Stimulated activated CD4-positive, alpha-beta T cell treated with anti-CD3 and anti-CD28 coated beads, Interleukin-15, amount 100 ng/mL, for 24 hours (primary cell): ENCODE measurements at places on chromosomes 2 and 18.

DNA sequence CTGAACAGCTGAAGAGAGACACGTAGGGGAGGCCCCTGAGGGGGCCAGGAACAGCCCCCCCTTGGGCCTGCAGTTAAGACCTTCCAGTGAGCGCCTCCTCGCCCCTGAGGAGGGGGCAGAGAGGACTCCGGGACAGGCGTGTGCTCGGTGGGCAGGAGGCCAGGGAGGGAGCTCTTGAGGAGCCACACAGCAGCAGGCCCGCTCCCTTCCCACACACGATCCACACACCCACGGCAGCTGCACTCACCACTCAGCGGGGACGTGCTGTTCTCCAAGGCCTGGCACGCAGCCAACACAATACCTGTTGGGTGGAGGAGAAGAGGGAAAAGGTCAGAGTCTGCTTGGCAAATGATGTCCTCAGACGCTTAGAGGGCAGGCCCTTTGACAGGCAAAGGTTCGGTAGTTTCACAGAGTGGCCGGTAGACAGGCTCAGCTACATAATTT, 39.0 kb downstream of the TGFA start:
- no peak for DNase-seq

DNA sequence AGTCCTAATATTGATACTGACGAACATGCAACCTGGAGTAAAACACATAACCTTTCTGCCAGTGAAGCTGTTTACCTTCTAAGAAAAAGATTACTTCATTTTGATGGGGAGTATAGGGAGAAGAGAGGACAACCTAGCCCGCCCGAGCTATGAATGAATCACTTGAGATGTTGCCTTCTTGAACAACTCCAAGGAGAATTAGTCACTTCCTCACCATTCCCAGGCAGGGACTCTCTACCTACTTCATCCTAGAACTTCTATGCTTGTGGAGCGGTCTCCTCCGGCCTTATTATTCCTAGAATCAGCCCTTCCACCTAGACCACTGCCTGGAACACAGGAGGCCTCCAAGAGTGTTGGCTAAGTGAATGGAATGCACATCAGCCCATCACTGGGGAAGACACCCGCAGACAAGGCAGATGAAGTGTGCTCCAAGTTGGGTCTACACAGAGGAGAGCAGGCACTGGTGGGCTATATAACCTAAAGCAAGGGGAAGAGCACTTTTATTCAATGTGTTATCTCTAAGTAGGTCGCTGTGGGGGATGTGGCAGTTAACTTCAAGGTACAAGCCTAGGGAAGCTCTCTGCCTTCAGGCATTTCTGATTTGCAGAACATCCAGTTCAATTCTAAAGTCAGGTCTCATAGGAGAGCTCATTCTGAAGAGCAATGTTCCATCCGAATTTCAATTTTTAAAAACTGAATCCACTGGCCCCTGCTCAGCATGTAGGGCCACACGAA, 57.4 kb downstream of the STK39 start:
- no peak for DNase-seq

DNA sequence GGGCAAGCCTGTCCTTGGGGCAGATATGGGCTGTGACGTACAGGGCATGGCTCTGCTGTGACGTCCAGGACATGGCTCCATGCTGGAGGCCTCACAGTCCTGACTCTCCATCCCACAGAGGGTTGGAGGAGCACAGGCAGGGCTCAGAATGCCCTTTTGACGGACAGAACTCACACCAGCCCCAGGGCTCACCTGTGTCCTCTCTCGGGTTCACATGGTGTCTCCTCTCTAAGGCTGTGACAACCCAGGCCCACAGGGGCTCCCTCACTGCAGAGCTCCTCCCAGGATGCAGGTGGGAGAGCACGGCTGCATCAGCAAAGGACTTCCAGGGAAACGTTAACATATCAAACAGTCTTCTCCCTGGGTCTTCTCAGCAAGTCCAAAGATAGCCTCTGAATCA, 133.8 kb downstream of the EIPR1 start:
- DNase-seq: no peak

DNA sequence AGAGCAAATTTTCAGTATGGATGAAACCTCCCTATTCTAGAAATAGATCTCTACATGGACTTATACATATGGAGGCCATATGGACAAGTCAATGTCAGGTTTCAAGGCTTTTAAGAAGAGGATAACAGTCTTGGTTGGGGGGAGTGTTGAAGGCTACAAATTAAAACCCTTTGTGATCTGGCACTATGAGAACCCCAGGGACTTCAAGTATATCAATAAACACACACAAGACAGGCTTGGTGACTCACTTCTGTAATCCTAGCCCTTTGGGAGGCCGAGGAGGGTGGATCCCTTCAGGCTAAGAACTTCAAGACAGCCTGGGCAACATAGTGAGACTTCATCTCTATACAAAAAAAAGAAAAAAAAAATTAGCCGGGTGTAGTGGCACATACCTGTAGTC, 127.2 kb upstream of the SP5 start:
- DNase-seq: no peak

GRCh38 chr2:47272905-47273758, 118.0 kb upstream of the STPG4 start:
- DNase-seq: no peak

GRCh38 chr2:159279700-159280099, 6.8 kb downstream of the WDSUB1 start:
- no peak for DNase-seq

GRCh38 chr2:209946539-209946938, 55.9 kb upstream of the RPE start:
- DNase-seq: no peak

DNA sequence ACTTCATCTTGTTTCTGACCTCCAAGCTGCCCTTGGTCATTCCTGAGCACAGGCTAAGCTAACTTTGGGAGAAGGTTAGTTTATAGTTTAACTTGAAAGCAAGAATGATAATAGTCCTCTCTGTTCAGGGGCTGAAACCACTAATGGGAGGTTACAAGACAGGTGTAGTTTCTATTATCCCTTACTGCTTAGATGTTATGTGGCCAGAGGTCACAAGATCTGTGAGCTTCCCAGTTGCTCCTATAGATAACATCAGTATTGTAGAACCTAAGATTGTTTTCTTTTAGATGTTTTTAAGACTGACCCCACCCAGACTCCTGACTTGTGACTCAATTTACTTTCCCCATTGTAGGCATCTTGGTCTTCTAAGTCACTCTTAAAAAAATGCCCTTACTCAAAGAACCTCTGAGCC, 94.8 kb upstream of the LPIN2 start:
- DNase-seq: no peak

DNA sequence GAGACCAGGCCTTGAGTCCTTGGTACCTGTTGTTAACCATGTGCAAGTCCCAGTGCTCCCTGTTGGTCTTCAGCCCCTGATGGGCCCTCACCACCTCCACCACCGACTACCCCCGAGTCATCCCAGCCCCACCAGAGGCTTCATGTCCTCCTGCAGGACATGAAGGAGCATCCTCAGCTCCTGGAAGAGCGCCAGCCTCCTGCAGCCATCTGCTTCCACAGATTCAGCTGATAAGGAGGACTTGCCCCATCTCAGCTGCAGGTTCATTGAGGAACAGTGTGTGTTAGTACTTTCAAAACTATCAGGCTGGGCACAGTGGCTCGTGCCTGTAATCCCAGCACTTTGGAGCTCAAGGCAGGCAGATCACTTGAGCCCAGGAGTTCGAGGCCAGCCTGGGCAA, 151.9 kb downstream of the ATP9B start:
- no peak for DNase-seq

DNA sequence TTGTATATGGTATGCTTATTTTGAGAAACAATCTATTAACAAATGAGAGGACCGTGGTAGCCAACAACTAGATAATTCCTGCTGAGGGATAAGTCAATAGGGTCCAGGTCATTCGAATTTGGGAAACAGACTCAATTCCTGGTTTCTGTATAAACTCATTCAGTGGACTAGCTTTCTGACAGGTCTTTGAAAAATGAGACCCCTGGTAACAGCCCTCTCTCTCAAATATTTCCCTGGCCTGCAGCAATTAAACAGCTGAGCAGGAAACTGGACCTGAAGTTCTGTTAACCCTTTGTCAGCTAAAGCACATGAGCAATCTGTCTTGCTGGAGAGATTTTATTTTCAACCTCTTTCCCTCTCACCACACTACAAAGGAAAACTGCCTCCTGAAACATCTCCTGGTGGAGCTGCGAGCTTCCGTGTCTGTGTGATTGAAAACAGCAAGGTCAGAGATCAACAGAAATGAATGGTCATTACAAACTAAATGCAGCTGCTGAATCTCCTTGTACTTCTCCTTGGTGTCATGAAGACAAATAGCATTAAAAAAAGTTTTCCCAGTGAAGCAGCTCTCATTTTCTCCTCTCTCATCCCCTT, 70.3 kb upstream of the CCDC85A start:
- no peak for DNase-seq

- no peak for DNase-seq
These were observed 327.6 kb downstream of the RDH14 start for GRCh38 chr2:18232731-18233438.

DNA sequence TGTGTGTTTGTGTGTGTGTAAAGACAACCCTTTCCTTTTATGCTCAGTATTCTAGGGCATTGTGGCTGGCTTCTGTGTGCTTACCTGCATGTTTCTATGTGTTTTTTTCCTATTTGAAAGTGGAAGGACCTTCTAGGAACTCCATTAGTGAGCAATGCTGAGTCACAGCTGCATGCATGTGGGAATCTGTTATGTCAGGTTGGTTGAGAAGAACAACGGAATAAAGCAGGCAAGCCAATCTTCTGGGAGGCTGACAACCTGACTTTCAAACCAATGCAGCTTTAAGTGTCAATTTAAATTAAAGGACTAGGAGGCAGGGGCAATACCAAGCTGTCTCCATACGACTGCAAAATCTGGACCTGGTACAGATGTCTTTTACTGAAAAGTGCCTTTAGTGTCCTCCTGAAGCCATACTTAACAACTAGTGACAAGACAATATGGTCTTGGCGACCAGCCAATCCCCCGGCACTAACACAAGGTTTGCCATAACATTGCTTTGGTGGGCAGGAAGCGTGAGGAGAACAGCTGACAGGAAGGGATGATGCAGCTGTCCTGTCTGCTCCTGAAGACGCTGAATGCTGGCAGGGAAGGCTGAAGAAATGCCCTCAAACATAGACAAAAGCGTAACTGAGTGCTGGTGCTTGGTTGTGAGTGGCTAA, 514.7 kb upstream of the CDH7 start:
- DNase-seq: no peak

DNA sequence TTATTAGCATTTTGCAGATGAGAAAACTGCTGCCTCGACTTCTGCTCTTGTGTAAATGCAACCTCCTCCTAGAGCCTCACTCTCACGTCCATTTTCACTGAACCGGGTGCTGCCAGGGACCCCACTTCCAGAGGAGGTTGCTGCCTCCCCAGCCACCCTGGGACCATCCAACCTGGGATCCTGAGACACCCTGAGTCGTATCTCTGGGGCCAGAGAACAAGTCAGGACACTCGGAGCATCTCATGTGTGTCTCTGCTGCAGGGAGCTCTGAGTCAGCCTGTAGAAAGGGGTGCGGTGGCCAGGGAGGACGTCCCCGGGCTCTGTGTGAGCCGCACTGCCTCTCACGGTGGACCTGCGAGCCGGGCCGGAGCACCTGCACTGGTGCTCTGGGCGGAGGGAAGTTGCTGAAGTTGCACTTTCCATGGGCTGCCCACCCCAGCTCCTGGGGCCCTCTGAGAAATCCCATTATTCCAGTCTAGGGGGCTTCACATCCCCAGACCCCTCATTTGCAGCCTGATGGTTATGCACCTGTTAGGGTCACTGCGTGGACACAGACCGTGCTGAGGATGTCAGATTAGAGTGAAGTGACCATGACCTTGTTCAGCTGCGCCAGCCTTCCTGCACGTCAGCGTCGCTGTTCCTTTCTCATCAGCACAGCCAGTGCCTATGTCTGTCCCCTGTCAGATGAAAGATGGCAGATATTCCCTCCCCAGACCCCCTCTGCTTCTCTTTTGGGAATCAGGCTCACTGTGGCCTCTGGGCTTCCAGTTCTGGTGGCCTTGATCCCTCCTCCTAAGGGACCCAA, 230.4 kb downstream of the KLHL29 start:
- DNase-seq: no peak

DNA sequence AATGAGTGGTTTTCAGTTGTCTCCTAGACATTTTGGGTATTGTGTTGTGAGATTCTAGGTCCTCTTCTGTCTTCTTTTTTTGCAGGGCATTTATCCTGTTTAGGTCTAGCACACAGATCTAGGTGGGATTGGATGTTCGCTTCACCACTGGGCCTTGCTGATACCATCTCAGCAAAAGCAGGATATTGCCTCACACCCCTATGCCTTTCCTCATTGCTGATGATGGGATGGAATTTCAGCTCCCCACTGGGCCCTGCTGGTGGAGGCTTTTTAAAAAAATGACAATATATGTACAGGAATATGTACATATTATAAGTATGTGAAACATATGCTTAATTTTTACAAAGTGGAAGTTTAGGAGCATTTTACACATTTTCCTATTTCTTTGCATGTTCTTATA, 5.4 kb upstream of the TOGARAM2 start:
- no peak for DNase-seq

- no peak for DNase-seq
These were observed 23.5 kb downstream of the PSMG2 start for GRCh38 chr18:12726331-12726730.

- DNase-seq: peak; percentile 47
These were observed 21.3 kb downstream of the HNRNPLL start for GRCh38 chr2:38581193-38582147.

GRCh38 chr18:38868757-38869156, 1303.2 kb upstream of the CELF4 start:
- no peak for DNase-seq

- DNase-seq: no peak
These were observed 1.2 kb upstream of the ATF2 start for GRCh38 chr2:175169191-175169590.
